ENCODE measurements at places on chromosomes 4 and X.

GRCh38 chr4:8010618-8011017 lies 71.0 kb upstream of the AFAP1 start:
- no peak for DNase-seq

DNA sequence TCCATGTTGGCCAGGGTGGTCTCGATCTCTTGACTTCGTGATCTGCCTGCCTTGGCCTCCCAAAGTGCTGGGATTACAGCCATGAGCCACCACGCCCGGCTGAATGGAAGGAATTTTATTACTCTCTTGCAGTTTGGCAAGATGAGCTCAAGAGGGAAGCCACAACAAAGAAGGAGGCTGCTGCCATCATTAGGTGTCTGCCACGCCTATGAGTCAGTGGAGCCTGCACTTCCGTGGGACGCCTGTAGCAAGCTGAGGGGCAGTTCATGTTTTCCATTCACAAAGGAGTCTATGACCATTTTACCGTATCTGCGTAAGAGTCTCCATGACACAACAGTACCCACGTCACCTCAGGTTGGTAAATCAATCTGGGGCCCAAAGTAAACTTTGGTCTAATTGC lies 51.2 kb upstream of the CHRNA9 start:
- peak; percentile 67 for DNase-seq

DNA sequence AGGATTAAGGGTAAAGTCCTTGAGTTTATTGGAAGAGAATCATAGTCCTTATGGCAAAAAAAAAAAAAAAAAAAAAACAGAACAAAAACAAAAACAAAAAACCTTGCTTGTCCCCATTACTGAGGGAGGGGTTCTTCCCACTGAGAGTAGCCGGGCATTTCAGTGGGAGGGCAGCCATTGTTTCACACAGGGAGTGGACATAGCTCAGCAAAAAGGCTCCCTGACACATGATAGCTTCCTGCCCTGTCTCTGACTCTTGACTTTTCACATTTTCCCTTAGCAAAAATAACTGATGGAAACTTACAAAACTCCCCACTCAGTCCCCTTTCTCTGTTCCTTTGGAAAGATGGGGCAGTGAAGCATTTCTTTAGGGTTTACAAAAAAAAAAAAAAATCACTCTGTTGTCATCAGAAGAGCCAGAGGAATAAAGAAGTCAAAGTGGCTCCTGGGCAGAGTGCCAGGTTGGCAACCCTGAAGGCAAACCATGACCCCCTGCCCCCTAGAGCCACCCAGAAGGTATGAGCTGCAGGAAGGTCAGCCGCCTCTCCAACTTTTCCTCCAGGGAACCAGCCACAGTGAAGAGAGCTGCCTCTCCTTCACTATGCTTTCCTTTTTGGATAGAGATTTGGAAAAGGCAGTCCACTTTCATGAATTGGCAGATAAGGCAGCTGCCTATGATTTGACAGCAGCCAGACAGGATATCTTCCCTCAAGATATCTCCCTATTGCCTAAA lies 170.6 kb downstream of the KDR start:
- no peak for DNase-seq

DNA sequence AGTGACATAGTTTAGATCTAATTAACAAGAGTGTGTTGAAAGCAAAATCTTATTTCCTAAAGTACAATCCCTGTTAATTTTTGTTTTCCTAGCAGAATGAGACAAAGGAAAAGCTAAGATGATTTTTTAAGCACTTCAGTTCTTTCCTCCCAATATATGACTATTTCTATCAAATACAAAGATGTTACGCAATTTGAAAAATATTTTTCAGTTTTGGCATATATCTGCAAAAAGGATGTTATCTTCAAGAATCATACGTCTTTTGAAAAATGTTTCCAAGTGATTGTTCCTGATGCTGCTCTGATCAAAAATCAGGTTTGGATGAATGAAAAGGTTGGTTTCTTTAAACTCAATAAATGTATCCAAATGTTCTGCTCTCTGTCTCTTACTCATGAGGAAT lies 486.7 kb upstream of the CPEB2 start:
- DNase-seq: no peak

- no peak for DNase-seq
These were observed 329 bp downstream of the TBC1D14 start for GRCh38 chr4:6909970-6910339.

DNA sequence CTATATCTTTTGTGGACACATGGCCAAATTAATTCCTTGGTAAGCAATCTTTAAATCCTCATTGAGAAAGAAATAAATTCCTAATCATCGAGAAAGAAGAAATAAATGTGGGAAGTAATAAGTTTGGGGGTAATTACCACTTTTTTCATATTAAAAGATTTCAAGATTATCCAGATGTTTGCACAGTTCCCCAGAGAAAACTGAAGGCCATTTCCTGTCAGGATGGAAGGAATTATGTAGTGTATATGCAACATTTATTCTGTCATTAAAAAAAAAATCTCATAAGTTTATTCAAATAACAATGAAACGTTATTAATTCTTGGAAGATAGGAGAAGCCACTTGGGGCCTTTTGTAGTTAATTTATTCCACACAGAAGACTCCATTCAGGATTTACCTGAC lies 385.6 kb upstream of the NR3C2 start:
- DNase-seq: no peak

DNA sequence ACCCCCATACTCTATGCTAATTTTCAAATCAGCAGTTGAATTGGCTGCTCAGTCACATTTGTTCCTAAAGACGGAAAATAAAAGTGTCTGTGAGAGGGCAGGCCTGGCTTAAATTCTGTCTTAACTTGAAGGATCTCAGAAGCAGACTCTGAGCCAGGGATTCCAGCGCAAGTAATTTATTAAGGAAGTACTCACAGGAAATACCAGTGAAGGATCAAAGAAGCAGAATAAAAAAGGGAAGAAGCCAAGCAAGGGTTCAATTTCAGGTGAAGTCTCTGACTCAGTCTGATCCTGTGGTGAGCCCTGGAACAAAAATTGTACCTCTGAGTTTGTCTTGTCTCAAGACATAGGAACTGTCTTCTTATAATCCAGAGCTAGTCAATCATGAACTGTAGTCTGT lies 52.2 kb downstream of the IL1RAPL1 start:
- DNase-seq: no peak

GRCh38 chrX:111095974-111096895 lies at the start of gene PAK3:
PAK3 (plus strand) TSS chrX:111096191; CDS start chrX:111123104, 26,913 bp downstream.
- DNase-seq: no peak

- DNase-seq: no peak
These were observed 16.8 kb downstream of the RASGEF1B start for GRCh38 chr4:81454948-81455347.

GRCh38 chrX:9805956-9806355 lies 19.7 kb downstream of the SHROOM2 start:
- DNase-seq: no peak

DNA sequence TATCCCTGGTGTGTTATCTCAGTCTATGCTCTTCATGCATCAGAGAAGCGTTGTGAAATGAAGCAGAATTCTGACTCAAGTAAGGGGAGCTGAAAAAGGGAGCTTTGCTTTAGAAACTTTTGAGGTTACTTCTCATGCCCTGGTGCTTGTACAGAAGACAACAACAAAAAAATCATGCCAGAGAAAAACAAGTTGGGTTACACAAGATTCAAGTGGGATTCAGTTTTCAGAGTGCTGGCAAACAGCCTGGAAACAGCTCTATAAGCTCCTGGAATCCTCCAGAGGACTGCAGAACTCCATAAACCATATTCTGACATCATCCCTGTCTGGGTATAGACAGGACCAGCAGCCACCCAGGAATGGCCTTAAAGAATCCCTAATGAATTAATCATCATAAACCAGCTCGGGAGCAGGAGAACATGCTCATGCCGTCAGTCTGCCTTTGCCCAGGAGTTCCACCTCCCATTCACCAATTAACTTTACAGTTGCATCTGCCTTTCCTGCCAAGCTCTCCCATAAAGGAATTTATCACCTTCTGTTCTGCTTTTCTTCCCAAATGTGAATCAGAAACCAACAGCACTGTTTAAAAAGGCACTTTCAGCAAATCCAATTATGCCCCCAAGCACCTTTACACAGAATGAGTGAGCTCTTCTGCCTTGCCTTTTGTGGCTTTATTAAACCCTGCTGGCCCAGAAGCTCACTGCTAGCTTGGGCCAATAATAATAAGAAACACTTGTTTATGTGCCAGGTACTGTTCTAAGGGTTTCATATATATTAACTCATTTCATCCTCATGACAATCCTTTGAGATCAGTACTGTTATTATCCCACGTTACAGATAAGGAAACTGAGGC lies 54.5 kb upstream of the FBXW7 start:
- DNase-seq: no peak

- no peak for DNase-seq
These were observed 48.7 kb upstream of the SRD5A3 start for GRCh38 chr4:55297346-55297745.

- DNase-seq: no peak
These were observed 88.9 kb downstream of the RASL11B start for GRCh38 chr4:52951016-52951415.

- no peak for DNase-seq
These were observed 1.9 kb upstream of the PPP3CA start for GRCh38 chr4:101348995-101349800.

- no peak for DNase-seq
These were observed 9.9 kb upstream of the SPATA4 start for GRCh38 chr4:176205299-176205698.

GRCh38 chrX:49177338-49177833 lies 5.7 kb downstream of the PLP2 start:
- no peak for DNase-seq

- DNase-seq: no peak
These were observed 94.5 kb downstream of the FNIP2 start for GRCh38 chr4:158863296-158863695.

DNA sequence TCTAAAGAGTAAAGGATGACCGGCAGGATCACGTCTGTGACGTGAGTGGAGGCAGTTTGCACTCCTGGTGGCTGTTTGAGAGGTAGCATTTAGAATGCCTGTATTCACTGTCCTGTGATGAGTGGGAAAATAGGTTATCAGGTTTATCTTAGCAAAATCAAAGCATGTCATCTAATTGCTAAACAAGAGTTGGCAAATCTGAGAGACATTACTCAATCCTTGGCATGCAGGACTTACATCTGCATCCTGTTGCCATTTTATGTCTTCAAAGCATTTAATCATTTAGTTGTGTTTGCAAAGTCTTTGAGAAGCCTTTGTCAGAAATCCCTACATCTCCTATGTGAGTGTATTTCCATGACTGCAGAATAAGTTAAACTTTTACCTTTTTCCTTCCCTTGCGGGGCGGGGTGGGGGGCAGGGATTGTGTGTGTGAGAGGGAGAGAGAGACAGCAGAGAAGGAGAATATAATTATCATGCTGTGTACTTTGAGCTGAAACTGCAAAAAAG lies 41.4 kb upstream of the MSANTD1 start:
- DNase-seq: no peak

GRCh38 chr4:170008371-170008770 lies 17.8 kb downstream of the MFAP3L start:
- DNase-seq: no peak

GRCh38 chr4:173191623-173192041 lies 23.0 kb downstream of the GALNT7 start:
- DNase-seq: no peak

DNA sequence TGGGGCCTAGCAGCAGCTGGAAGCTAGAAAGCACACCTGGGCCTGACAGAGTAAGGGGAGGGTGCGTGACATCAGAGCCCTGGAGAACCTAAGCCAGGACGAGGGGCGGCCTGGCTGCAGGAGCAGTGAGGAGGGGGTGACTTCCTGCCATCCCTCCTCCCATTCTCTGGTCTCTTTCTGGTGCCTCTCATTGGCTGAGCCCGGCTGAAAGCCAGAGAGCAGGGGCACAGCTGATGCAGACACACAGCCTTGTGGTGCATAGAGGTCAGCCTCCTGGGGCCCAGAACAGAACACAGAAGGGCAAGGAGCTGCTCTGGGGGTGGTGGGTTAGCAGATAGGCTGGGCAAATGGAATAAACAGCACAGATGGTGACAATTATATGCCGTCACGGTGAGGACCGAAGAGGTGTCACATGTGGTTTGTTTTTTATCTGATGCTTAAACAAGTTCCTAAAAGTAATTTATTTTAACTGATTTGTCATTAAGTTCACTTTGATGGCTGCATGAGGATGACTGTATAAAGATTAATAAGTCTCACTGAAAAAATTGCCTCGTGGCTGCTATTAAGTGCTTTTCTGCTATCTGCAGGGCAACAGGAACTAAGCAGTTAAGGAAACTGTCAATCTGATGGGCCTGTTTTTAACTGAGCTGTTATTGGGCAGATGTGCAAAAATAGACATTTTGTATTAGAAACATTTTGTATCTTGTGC lies 102.0 kb downstream of the FNIP2 start:
- no peak for DNase-seq

DNA sequence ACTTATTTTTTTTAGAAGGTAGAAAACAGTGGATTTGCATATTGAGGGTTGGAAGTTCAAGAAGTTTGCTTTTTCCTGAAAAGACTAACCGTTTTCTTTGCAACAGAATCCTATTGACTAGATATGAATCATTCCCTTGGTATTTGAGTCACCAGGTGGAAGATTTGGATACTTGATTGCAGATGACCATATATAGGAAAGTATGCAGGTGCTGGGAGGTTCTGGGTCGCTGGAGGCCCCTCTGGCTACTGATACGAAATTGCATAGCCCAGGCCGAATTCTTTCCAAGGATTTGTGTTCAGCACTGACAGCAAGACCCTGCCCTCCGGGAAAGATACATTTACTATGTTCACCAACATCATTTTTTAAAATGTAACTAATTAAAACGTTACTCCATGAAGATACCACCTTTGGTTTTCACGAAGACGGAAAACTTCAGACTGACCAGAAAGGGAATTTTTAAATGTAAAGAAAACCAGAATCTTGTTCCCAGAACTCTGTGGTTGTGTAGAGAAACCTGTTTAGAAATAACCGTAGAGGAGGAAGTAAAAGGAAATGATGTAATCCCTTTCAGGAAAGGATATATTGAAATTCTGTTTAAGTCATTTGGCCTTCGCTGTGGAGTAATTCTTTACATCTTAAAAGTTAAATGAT lies 946 bp downstream of the ANXA3 start:
- no peak for DNase-seq

DNA sequence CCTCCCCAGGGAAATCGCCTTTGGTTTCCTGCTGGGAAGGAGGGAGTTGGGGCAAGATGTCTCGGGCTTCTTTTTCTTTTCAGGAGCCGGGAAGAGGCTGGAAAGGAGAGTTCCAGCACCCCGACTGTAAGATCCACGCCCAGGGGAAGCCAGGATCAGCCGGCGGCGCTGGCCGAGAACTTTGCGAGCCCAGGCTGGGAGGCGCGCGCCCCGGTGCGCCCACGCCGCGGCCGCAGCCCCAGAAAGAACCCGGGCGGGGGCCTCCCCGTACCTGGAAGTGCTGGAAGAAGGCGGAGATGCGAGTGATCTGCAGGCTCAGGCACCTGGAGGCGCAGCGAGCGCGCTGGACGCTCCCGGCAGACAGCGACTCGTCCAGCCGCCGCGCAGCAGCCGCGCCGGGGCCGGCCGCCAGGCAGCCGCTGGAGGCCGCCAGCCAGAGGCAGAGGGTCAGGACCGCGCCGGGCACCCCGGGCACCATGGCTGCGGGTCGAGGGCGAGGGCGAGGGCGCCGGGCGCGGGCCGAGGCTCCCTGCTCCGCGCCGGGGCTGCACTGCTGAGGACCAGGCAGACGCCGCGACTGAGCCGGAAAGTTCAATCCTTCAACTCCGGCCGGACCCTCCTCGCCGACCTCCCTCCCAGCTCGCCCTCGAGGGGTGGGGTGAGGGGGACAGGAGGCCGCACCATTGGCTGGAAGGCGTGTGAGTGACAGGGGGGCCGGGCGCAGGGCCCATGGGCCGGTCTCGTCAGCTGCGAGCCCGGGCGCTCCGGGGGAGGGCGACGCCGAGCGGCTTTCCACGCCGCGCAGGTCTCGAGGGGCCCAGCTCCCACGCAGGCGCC lies at the start of gene ANOS1:
TSS of gene ANOS1 (minus strand) at position 579 of the 837 bp plus-strand sequence. CDS start at position 478, 101 bp downstream.
- no peak for DNase-seq

GRCh38 chr4:2694691-2695090 lies 61.4 kb downstream of the TNIP2 start:
- DNase-seq: no peak

- DNase-seq: no peak
These were observed 214.4 kb upstream of the CPEB2 start for GRCh38 chr4:14787894-14788293.
